Left lung (tissue), 14 donors: ENCODE measurements at places on chromosomes 12 and 14. TPM values are rescaled to one million over a fixed set of nuclear protein-coding genes. Genes with fewer than 3 reads are reported as not detected.

DNA sequence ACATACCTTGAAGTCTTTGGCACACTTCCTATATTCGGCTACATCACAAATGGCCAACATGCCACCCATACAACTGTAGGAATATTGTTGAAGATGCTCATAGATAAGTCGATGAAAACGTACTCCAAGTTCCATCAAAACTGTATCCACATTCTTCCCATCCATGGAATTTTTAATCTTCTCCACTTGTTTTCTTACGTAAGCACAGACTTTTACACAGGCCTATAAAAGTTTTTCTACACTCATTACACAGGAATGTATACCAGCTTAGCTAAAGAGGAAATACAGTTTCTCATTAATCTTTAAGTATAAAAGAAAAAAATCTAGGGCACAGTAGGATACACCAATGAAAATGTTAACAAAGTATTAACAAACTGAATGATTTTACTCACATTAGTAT is 59.1 kb downstream of the EXOC5 start:
- H3K27ac ChIP-seq = no peak overlapping the region
- H3K4me3 ChIP-seq = no peak overlapping the region
- H3K4me1 ChIP-seq = no peaks in the 10 kb centered on the region
- H3K27me3 ChIP-seq = no peaks in the 10 kb centered on the region

DNA sequence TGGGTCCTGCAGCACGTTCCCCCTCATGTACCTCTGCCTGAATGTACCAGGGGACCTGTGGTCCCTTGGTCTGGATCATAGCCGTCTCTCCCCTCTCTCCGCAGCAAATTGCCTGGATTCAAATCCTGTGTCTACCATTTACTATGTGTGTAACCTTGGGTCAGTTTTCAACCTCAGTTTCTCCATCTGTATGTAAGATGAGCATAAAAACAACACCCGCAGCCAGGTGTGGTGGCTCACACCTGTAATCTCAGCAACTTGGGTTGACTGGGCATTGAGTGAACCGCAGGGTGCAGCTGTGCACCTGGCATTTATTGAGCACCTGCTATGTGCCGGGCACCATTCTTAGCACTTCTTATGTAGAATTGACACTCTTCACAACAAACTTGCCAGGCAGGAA is 14.1 kb downstream of the CYP46A1 start:
- no peak overlapping the region for H3K4me3 ChIP-seq
- no peaks in the 10 kb centered on the region for H3K27me3 ChIP-seq
- H3K4me1 ChIP-seq = no peaks in the 10 kb centered on the region
- no peak for DNase-seq

DNA sequence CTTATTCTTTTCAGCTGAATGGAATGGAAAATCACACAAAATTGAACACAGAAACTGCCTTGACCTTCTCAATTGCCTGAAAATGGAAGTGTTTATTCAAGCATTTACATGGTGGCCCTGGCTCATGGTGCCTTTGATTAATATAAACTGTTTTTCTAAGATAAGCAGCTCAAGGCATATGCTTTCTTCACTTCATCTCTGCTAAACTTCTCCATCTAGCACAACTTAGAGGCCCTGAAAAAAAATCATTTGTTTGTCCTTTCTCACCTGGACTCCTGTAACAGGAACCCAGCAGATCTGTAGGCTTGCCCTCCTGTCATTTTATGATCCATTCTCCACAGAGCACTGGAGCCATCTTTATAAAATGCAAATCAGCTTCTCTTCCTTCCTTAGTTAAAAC is 117.5 kb upstream of the KRR1 start:
- no peaks in the 10 kb centered on the region for H3K36me3 ChIP-seq
- H3K4me3 ChIP-seq = no peak overlapping the region
- no peak for DNase-seq
- no peak overlapping the region for H3K27ac ChIP-seq
- no peaks in the 10 kb centered on the region for H3K27me3 ChIP-seq

PTHLH gene
- total RNA-seq = 0.94 TPM

CCDC184 gene
- 0.58 TPM for total RNA-seq
